ENCODE measurements at places on chromosomes 2 and 18.

DNA sequence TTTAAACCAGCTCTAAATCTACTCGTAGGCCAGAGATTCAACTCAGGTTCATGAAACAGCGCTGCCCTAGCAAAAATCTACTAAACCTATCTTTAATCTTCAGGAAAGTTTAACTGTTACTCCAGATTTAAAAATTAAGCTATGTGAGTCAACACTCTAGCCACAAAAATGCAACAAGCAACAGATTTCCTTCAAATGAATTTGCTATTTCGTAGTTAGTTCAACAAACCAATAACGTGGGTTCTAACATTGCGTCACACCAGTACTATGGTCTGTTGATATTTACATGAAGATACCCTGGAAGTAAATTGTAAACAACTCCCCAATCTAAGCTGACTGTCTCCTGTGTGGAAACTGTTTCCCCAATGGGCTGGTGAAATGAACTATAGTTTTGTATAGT lies 71.2 kb downstream of the FIGN start:
- peak; percentile 78 for DNase-seq

GRCh38 chr2:230901006-230901405 lies 24.0 kb downstream of the GPR55 start:
- no peak for DNase-seq

- DNase-seq = peak; percentile 65
These were observed 10.7 kb downstream of the USP34 start for GRCh38 chr2:61460163-61460562.

DNA sequence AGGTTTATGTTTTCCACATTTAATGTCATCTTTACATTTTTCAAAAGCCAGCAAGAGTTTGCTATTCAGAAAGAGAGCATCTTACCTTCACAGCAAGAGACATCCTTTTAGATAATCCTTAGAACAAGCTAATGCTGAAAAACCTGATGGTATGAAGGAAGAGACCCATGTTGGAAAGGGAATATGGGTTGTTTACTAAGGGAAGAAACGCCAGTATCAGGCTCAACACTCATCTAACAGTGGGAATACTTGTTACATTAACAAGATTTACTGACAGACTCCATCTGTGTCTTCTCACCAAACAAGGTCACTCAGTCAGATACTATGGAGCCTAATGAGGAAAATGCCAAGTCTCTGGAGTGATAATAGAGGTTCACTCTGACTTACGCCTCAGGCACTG lies 1474.1 kb upstream of the SLC39A10 start:
- DNase-seq = no peak

- DNase-seq = peak; percentile 61
These were observed 110.0 kb downstream of the TCF4 start for GRCh38 chr18:55477860-55478581.

- peak; percentile 30 for DNase-seq
These were observed 6.2 kb downstream of the COLEC12 start for GRCh38 chr18:493986-494983.

DNA sequence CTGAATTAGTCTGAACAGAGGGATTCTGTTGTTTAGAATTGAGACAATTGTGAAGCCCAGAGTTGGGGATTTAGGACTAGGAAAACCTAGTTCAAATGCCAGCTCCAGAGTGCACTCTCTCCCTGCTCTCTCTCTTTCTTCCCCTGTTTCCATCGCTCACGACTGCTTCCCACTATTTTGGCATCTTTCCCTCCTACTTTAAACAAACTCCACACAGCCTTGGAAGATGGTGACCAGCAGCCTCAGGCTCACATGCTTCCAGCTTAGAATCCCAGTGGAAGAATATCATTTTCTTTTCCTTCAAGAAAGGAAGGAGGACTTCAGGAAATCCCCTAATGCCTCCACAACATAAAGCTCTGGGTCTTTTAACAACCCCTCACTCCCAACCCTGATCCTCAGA lies 6.1 kb upstream of the DNMT3A start:
- peak; percentile 13 for DNase-seq

Measured in astrocyte of the spinal cord (primary cell).